PC-9 (cell line): ENCODE measurements at places on chromosomes 11 and 22. TPM values are rescaled to one million over a fixed set of nuclear protein-coding genes. Genes with fewer than 3 reads are reported as not detected.

Gene CDC42EP2
- total RNA-seq, result 17.8 and 20.8 TPM in 2 replicates

Gene NXPE1
- total RNA-seq, result not detected in 2 replicates

Gene FAM118A
- total RNA-seq, result 24.4 and 35.4 TPM in 2 replicates

Gene PLAAT5
- total RNA-seq, result not detected in 2 replicates

Gene PLA2G3
- total RNA-seq, result not detected in 2 replicates

Gene VWCE
- total RNA-seq, result 0.41 and 1.4 TPM in 2 replicates

Gene MFNG
- total RNA-seq, result 26.0 and 28.1 TPM in 2 replicates

Gene OR10A2
- total RNA-seq, result not detected in 2 replicates

Gene WNT7B
- total RNA-seq, result 66.9 and 75.5 TPM in 2 replicates

Gene IGHMBP2
- total RNA-seq, result 27.0 and 27.6 TPM in 2 replicates

Gene ALX4
- total RNA-seq, result not detected in 2 replicates
